Stimulated activated CD4-positive, alpha-beta T cell treated with anti-CD3 and anti-CD28 coated beads, Interleukin-4, amount 100 ng/mL, for 24 hours (primary cell): ENCODE measurements at places on chromosomes 13 and 19.

DNA sequence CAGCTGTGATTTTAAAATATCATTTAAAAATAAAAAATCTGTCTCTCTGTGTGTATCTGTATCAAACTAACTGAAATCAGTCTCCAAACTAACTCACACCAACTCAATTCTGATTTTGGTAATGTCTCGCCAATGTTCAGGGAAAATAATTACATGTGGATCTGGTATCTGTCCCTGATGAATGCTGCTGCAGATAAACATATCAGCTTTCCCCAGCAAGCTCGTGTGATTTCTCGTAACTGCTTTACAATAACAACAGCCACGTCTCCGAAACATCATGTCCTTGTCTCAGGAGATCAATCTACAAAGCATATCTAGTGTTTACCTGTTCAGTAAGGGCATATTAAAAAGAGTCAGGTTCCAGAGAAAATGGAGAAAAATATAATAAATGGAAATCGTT, 129.0 kb downstream of the IRS2 start:
- DNase-seq = no peak

DNA sequence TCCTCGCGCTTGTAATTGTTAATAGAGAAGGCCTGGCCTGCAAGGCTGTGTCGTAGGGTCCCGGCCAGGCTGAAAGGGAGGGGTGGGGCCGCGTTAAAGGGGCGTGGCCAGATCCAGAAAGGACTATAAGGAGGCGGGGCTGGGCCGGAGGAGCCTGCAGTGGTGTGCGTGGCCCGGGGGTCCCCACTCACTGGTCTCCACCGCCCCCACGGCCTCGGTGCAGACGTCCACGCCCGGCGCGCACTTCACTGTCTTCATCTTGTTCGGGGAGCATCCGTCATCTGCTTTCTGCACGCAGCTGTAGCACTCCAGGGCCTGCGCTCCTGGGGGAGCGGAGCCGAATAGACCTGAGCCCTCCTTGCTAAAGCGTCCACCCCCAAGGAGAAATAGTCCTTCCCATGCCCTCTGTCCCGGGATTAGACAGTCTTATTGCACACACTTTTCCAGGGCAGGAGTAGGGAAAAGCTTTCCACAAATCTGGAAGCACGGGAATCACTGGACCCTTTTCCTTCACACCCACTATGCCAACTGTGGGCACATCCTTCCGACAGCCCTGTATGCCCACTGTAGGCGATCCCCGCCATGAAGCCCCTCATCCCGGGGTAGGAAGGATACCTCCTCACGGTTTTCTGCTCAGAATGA, 1.2 kb downstream of the LYPD3 start:
- peak; percentile 72 for DNase-seq

- peak; percentile 59 for DNase-seq
These were observed 21.0 kb downstream of the EPSTI1 start for GRCh38 chr13:42970824-42971690.

DNA sequence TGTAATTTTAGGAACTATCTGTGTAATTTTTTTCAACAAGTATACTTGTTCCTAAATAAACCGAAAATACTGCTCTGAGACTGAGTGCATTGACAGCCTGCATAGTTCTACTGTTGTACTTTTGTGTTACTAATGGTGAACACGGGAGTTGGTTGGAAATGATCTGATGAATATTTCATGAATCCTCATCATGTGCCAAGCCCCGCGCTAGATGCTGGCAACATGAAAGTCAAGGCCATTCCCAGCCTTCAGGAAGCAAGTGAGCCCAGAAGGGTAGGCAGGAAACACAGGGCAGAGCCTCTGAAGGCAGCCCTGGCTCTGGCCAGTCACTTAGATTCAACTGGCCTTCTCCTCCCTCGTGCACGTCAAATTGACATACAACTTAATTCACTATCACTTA, 106.1 kb downstream of the ABCC4 start:
- no peak for DNase-seq

DNA sequence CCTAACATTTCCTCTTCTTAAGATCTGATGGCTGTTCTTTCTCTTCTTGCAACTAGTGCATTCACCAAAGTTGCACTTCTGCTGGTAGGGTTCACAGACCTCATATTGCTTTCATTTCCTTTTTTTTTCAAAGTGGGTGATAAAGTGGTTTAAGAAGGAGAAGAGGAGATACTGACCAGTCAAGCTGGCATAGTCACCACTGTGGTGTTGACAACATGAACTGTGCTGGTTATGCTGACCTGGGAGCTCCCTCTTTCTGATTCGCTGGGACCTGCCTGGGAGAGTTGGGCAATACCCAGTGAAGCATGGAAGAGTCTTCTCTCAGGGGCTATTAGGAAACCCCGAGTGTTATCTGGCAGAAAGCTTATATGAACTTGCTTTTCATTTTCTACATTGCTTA, 222.9 kb downstream of the SLITRK5 start:
- no peak for DNase-seq

DNA sequence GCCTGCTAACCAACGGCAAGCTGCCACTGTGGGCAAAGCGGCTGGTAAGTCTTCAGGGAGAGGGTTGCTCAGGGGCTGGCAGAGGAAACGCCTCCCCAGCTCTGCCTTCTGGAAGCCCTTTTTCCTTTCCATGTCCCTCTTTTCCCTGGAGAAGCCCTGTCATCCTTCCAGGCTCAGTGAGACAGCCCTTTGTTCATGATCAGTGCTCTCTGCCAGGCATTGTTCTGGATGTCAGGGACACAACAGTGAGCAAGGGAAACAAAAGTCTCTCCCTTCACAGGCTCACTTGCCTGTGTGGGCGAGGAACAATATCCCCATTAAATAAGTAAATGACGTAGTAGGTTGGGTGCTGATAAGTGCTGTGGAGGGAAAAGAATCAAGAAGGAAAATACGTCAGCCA, 13.9 kb upstream of the OVOL3 start:
- DNase-seq = no peak

DNA sequence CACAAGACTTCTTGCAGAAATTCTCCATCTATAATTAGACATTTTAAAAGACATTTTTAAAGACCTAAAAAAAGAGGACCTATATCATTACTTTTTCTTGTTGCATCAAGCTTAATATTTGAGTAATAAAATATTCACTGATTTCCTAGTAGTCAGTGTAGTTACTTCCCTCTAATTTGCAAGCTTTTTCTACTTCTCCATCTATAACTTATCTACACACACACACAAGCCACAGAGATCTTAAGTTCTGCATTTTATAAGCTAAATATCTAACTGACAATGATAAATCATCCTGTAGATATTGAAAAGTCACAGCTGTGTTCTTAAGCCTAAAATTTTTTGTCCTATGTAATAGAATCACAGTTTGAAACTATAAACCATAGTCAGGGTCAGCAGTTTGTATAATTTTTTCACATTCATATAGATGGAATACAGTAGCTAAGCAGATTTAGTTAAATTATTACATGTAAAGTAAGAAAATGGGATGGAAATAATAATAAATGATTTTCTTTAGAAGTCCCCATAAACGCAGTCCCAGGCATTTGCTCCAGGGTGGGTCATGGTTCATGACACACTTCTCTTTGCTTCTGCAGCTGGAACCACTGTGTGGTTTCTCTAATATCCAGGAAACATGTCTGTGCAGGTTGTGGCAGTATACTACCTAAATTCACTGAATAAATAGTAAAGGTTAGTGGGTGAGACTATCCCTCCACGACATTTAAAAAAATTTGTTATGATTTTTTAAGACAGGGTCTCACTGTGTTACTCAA, 60.2 kb downstream of the ESD start:
- DNase-seq = no peak

DNA sequence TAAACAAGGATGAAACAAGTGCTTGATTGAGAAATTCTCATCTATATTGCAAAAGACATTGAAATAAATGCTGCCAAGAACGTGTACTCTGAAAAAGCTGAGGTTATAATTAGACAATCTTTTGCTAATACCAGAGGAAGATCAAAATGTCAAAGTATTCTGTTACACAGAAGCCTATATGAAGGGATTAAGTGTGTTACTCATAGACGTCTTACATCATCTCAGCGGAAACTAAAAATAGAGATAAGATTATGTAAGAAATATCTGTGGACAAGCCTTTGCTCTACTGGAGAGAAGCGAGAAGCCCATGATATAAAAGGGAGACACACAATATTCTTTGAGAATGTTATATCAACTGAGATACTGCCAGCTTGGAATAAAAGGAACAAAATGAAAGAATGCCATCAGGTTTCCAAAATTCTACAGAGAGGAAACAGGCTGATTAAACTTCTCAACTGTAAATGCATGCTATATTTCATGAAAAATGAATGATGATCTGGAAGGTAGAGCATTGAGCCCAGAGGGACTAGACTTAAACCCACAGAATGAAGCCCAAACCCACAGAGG, 699.0 kb downstream of the GPC5 start:
- DNase-seq = no peak

- no peak for DNase-seq
These were observed 1.4 kb upstream of the PLIN4 start for GRCh38 chr19:4519521-4520277.

DNA sequence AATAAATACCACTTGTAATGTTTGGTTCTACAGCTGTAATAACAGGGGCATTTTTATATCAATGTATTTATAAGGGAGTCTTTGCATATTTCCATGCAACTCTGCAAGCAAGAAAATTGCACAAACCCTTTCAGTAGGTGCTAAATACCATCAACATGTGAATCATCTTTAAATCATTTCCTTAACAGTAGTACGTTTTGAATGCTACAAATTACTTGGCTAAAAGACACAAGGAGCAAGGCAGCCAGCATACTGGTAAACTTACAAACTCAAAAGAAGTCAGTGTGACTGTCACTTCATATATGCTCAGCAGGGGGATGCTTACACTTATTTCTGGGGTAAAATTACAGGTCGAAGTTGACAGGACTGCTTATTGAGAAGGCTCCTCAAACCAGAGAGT, 402.4 kb downstream of the EFNB2 start:
- no peak for DNase-seq

GRCh38 chr13:44436589-44437337, 63.1 kb downstream of the SERP2 start:
- DNase-seq = peak; percentile 39

GRCh38 chr13:43877766-43878165, 1.8 kb downstream of the CCDC122 start:
- no peak for DNase-seq

DNA sequence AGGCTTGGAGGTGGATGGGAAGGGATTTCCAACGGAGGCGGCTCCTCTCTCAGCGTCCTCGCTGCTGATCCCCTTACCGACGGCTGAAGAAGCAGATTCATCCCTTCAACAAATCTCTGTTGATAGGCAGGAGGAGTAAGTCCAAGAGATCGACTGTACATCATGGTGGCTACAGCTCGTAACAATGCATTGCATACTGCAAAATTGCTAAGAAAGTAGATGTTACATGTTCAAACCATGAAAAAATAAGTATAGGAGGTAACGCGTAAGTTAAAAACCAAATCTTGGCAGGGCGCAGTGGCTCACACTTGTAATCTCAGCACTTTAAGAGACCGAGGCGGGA, 468 bp upstream of the SLC39A3 start:
- no peak for DNase-seq

DNA sequence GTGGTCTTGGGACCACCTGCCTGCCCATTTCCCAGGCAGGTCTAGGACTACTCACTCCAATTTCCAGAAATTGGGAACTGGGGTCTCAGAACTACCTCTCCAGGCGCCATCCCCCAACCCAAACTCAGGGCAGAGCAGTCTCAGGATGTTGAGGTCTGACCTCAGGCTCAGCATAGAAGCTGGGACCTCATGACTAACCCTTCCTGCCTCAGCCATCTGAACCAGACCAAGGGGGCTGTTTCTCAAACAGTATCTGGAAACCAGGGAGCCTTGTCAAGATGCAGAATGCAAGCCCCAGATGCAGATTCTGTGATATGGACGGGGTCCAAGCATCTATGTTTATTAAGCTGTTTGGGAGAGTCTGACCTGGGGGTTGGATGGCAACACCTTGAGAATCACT, 1.3 kb downstream of the FBXW9 start:
- no peak for DNase-seq

DNA sequence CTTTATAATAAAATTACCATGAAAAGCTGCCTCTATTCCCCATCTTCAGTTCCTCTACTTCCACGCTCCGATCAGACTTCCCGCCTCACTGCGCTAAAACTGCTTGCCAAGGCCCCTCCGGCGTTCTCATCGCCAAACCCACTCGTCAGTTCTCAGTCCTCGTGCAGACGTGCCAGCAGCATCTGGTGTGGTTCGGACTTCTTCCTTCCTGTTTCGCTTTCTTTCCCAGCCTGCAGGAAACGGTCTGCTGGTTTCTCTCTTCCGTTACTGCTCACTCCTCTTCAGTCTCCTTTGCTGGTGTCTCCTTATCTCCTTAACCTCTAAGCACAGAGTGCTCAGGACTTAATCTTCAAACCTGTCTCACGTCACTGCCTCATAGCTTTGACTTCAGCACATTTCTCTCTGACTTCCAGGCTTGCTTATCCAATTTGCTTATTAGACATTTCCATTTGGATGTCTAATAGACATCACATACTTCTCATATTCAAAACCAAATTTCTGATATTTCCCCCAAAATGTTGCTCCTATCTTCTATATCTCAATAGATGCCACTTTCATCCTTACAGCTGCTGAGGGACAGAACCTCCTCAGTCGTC, 40.3 kb downstream of the RCBTB2 start:
- peak; percentile 66 for DNase-seq

GRCh38 chr19:6473647-6474046, 7.9 kb downstream of the DENND1C start:
- no peak for DNase-seq

- no peak for DNase-seq
These were observed 143.6 kb upstream of the SERP2 start for GRCh38 chr13:44230071-44230470.

DNA sequence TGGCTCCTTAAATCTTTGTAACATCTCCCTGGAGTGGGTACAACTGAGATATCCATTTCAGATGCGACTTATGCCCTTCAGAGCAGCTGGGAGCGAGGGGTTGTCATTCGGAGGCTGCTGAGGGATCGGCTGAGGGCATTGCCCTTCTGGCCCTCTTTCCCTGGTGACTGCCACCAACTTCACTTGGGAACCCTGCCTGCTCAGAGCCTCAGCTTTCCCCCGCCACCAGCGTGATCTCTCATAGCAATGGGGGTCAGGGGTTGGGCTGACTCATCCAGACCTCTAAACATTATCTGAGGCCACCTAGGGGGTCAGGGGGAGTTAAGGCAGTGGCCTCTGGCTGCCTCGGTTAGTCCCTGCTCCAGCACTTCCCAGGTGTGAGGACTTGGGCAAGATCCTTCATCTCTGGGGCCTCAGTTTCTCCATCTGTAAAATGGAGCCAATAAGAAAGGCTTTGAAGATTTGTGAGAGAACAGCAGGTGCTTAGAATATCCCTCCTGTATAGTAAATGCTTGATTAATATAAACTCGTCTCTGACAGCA, 1.1 kb downstream of the PRX start:
- DNase-seq = no peak

GRCh38 chr13:48532256-48532505, 699 bp downstream of the RCBTB2 start:
- no peak for DNase-seq

DNA sequence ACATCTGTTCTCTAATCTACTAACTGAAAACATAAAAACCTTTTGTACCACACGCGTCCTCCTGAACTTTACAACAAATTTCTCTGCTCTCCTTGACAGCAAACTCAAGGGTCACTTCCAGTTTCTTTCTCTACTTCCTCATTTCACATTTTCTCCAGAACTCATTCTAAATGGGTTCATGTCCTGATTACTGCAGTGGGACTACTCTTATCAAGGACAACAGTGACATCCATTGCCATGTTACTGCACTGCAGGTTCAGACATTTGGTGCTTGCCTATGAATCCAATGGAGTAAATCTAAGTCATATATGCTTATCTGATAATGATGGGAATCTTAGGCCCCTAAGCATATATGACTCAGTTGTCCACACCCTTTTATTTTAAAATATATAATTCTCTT, 35.3 kb downstream of the FPR3 start:
- DNase-seq = no peak
